ENCODE measurements at places on chromosomes 11 and 22.

- DNase-seq, result peak; percentile 30
These were observed 904 bp downstream of the SLC35F2 start for GRCh38 chr11:107857550-107858216.

- no peak for DNase-seq
These were observed 18.4 kb downstream of the SELENOO start for GRCh38 chr22:50218996-50219727.

GRCh38 chr11:45440111-45440510 lies 154.0 kb upstream of the SYT13 start:
- DNase-seq, result no peak

DNA sequence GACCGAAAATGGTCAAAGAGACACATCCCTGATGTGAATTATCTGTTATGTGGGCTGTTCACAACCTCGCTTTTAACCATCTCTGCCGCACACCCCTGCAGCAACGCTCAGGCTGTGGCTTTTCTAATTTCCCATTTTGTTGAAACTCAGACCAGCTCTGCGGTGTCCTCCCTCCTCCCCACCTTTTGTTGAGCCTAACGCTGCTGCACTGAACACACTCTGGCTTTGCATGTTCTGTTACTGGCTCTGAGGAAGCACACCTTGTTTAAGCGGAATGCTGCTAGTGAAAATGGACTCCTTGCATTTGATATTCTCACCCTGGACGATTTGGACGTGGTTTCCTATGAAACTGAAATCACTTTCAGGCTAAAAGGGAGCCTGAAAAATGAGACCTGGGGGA lies 198.5 kb upstream of the MTNR1B start:
- peak; percentile 10 for DNase-seq

DNA sequence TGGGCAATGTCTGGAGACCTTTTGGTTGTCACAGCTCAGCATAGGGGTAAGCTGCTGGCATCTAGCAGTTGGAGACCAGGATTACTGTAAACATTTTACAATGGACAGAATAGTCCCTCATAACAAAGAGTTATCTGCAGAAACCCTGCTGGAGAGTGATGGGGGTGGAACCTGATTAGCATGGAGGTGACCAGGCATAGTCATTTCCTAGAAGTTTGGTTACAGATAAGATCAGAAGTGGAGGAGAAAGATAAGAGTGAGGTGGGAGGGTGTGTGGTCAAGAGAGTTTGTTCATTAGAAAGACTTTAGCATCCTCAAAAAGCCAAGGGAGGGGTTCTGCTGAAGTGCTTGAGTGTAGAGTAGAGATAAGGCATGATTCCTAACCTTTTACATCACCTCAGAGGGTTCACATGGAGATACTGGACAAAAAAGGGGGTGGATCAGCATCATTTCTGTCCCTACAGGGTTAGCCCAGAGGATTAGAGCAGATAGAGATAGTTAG lies 38.8 kb downstream of the PRDM11 start:
- DNase-seq, result no peak

DNA sequence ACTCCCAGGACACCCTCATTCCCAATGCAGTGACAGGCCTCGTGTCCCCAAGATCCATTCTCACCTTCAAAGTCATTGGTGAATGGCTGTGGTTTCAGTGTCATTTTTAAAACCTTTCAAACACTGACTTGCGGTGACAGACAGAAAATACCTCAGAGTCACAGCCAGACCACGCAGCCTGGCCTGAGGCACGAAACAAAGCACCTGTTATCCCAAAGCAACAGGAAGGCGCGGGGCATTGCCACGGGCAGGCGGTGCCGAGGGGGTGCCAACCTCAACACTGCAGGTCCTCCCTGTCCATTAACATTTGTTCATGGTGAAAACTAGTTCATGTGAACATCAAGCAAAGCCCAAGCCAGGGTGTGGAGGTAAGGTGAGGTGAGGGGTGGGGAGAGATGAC lies 38.2 kb downstream of the RPUSD4 start:
- DNase-seq, result peak; percentile 9

- DNase-seq, result no peak
These were observed 51.2 kb upstream of the BIRC3 start for GRCh38 chr11:102266099-102266498.

DNA sequence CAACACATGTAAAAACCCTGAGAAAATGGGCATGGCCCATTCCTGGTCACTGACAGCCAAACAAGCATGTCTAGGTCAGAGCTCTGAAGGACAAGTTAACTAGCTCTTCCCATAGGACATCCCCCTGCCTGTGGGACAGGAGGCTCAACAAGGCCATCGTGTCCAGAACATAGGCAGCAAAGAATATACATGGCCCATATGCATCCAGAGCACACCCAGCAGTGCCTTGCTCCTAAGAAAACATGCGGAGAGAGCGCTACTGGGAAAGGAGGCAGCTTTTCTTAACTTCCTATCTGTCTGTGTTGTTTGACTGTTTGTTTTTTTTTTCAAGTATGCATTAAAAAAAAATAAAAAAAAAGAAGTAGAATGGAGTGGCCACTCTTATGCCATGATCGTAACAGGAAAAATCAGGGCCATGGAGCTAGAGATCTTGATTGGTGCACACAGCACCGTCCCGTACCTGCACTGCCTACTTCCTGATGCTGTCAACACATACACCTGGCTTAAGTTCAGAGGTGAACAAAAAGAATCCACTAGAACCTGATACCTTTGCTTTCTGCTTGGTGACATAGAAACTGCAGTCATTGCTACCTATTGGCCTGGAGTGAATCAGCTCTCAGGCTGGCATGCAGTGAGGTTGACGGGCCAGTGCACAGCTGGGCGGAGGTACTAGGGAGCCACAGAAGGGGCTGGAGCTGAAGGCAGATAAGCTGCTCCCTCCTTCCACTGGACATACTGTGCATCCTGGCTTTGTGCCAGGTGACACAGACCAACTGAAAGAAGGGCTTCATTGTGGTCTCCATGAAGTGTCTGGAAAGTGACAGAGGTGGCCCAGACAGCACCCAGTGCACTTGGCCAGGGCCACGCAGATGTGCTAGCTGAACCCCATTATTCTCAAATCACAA lies 11.9 kb downstream of the UFD1 start:
- DNase-seq, result no peak

DNA sequence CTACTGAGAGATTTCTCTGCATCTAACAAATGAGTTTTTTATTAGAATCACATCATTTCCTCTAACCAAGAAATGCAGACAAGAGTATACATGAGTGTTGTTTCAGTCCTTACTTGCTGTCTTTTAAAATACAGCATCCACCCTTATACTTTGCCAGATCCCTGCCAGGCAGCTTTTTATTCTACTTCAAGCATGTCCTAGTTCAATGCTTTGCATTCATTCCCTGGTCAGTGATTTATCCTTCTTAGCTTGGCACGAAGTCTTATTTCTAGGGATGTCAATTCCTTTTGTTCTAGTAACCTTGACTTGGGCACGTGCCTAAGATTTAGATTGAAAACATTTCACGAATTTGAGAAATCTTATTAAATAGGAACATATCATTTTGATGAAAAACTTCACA lies 307.2 kb upstream of the MPPED2 start:
- no peak for DNase-seq

GRCh38 chr11:42036201-42036600 lies 576.7 kb upstream of the LRRC4C start:
- no peak for DNase-seq

DNA sequence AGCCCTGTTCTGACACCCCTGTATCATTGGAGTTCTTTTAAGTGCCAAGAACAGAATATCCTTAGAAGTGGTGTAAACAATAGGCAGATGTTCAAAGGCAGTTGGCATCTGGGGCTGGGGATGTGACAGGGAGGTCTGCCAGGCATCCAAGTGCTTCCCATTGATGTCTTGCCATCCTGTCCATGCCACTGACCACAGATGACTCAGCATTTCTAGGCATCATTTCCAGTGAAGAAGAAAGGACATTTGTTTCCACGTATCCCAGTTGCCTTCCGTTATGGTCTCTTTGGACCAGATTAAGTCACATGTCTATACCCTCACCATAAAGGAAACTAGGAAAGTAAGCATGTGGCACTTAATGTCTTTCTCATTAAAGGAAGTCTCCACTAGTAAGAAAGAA lies 76.7 kb upstream of the BARX2 start:
- no peak for DNase-seq

GRCh38 chr11:86277741-86278140 lies 24.3 kb upstream of the HIKESHI start:
- DNase-seq, result no peak

DNA sequence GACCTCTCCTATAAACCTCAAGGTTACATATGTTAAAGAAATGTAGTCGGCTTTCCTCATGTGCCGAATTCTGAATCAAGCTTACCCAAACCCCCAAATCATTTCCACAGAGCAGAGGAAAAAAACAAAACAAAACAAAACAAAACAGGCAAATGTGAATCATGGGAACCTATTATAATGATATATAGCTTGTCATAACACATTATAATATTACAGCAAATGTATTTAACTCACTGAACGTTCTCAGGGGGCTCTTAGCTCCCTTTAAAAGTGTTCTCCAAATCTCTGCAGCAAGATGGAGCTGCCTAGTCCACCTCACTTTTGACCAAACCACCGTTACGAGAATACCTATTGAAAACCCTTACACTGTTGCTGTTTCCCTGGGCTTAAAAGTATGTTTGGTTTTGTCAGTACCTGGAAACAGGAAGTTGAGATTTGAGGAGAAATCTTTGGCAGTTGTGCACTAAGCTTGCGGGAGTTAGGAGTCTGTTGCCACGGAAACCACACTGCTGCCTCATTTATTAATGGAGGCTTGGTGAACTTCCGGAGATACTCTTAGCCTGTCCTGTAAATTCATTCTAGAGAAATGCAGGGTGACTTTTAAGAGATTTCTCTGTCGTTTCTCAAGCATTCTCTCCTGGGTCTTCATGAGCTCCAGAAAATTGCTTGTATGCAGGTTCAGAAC lies 167.0 kb upstream of the RASSF10 start:
- DNase-seq, result peak; percentile 73

DNA sequence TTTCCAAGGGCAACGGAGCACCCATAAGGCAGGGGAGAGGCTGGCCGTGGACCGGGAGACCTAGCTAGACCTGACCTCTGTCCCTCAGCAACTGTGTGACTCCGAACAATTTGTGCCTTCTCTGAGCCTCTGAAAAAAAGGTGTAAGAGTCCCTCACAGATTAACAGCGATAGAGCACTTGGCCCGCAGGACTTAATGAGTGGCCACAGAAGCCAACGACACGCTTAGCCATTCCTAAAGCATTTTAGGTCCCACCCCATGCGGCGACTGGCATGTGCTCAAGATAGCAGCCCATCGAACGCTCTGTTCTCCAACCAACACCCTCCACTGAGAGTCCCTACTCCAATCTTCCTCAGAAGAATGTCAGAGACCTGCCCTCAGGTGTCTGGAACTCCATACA lies 1.5 kb downstream of the SULT4A1 start:
- no peak for DNase-seq

DNA sequence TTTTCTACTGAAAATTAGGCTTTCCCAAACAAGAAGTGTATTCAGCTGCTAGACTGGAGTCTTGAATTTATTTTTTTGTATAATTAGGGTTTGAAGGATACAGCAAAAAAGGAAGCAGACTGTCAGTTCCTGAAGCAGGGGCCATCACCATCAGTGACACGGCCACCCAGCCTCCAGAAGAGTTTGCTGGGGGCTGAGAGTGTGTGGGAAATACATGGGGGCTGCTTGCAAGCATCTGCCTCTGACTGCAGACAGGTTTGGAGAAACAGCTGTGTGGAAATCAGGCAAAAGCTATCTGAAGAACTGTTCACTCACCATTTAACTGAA lies 23.0 kb downstream of the FZD4 start:
- no peak for DNase-seq

DNA sequence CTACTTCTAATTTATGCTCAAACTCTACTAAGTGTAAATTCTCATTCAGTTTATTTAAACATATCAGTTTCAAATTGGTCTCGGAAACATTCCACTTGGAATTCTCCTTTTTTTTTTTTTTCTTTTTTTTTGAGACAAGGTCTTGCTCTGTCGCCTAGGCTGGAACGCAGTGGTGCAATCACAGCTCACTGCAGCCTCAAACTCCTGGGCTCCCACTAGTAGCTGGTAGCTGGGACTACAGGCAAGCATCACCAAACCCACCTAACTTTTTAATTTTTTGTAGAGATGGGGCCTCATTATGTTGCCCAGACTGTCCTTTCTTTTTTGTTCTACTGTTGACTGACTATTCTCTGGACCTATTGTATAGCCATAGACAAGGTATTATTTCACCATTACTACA lies 33.3 kb upstream of the CCDC81 start:
- DNase-seq, result no peak
